Tongue (tissue), 3 donors: ENCODE measurements at places on chromosomes 13 and 19. TPM values are rescaled to one million over a fixed set of nuclear protein-coding genes. Genes with fewer than 3 reads are reported as not detected.

The C13orf42 gene
- not detected for total RNA-seq

The WDR88 gene
- total RNA-seq = not detected

The FBXO27 gene
- total RNA-seq = 1.6 TPM

The SPACA6 gene
- total RNA-seq = 6.9 TPM

The MEIOSIN gene
- total RNA-seq = not detected

The MFSD12 gene
- total RNA-seq = 20.6 TPM

The RGS9BP gene
- total RNA-seq = 7.1 TPM

The CATSPERD gene
- not detected for total RNA-seq

The THSD8 gene
- not detected for total RNA-seq

The RELB gene
- 9.5 TPM for total RNA-seq

The DLEU7 gene
- total RNA-seq = not detected

The GJB2 gene
- 21.2 TPM for total RNA-seq

The NR1H2 gene
- total RNA-seq = 53.3 TPM

The KLK12 gene
- total RNA-seq = 7.2 TPM

The ZNF93 gene
- 12.3 TPM for total RNA-seq

The SIGLEC6 gene
- not detected for total RNA-seq

The S1PR5 gene
- total RNA-seq = 2.7 TPM

GRCh38 chr13:92187378-92187989, 789.1 kb downstream of the GPC5 start:
- peak; percentile 74 for DNase-seq

- no peak for DNase-seq
These were observed 73.3 kb downstream of the SLC7A1 start for GRCh38 chr13:29522044-29522685.

DNA sequence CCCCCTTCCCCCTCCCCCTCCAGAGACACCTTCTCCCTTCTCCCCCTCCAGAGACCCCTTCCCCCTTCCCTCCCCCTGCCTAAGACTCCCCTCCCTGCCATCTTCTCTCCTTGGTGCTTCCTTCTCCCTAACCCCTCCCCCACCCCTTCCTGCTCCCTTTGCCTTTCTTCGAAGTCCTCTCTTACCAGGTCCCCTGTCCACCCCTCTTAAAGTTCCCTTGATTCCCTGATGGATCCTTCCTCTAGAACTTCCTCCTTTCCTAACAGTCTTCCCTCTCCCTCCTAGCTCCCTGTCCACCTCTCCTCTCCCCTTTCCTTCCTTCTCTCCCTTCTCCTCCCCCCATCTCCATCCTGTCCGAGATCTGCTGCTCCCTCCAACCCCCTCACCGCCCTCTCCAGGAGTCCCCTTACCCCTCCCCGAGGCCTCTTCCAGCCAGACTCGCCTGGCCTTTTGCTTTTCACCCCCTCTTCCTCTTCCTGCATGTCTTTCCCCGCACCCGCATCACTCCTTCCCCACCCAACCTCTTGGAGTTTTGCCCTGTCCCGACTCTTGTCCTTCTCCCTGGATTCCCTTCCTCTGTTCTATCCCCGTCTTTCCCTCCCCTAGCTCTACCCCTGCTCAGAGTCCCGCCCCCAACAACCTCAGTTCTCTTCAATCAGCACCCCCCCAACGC, 3.1 kb downstream of the TNFSF9 start:
- DNase-seq = no peak

GRCh38 chr13:29111446-29111845, 291.3 kb downstream of the MTUS2 start:
- no peak for DNase-seq

DNA sequence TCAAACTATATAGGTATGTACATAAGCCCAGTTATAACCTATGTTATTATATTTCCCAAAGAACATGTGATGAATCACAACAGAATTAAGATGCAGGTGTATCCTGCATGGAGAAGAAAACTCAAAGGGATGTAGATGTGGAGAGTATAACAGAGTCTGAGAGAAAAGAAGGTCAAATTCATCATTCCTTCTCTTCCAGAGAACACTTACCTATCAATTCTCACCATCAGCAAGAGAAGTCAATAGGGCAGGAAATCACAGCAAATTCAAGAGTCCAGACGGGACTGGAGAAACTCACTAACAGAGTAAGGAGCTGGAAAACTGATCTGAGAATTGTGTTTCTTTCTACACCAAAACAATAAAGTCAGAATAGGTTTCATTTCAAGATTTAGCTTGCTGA, 28.4 kb downstream of the DIAPH3 start:
- DNase-seq = no peak

GRCh38 chr13:109698779-109699178, 87.6 kb downstream of the IRS2 start:
- DNase-seq = no peak

GRCh38 chr19:39692166-39692565, 12.1 kb upstream of the LGALS14 start:
- no peak for DNase-seq

DNA sequence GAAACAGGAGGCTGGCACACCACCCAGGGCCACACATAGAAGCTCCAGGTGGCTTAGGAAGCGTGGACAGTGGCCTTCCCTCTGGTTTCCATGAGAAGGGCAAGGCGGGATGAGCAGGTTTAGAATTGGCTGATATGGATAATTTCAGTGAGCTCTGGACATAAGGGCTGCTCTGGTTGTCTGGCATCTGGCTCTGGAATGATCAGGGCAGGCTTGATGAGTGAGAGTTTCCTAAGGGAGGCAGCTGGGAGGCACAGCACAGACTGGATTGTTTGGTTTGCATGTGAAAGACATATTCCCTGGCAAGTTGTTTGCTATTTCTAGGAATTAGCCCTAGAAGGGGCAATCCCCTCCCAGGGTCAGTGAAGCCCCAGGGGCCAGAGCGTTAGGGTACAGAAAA, 129.5 kb downstream of the ATP8A2 start:
- DNase-seq = no peak

DNA sequence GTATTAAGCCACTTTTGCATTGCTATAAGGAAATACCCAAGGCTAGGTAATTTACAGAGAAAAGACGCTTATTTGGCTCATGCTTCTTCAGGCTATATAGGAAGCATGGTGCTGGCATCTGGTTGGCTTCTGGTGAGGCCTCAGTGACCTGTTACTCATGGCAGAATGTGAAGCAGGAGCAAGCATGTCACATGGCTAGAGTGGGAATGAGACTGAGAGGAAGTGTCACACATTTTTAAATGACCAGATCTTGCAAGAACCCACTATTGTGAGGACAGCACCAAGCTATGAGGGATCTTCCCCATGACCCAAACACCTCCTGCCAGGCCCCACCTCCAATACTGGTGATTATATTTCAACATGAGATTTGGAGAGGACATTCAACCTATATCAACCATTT, 25.7 kb upstream of the IGFL4 start:
- no peak for DNase-seq

GRCh38 chr13:30235216-30235615, 72.1 kb downstream of the KATNAL1 start:
- no peak for DNase-seq

GRCh38 chr19:50969413-50969760, at the start of gene KLK6:
TSS of gene KLK6 (minus strand) at chr19:50969591. CDS start at chr19:50968104, 1,487 bp downstream.
- DNase-seq = no peak

- DNase-seq = no peak
These were observed 122.8 kb downstream of the NUFIP1 start for GRCh38 chr13:44866411-44866911.

- no peak for DNase-seq
These were observed 213.0 kb downstream of the ZIC5 start for GRCh38 chr13:99758460-99759162.

DNA sequence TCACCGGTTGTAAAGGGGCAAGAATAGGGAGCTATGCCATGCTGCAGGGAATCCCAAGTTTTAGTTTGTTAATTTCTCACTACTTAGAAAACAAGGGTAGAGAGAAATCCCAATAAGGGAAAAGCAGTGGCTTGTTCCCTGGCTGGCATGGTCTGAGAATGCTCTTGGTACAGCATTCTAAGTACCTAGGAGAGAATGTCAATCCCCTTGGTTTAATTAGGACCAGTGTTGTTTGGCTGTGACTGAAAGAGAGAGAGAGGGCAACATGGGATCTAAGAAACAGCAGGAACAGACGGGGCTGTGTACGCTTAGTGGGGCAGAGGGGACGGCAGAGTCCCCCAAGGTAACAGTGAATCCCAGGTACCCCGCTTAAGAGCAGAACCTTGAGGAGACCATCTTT, 228.8 kb downstream of the PCDH9 start:
- DNase-seq = no peak

GRCh38 chr13:58879114-58879513, 1247.6 kb downstream of the PCDH17 start:
- no peak for DNase-seq

- peak; percentile 35 for DNase-seq
These were observed 515.8 kb downstream of the KLF12 start for GRCh38 chr13:73618275-73618865.

DNA sequence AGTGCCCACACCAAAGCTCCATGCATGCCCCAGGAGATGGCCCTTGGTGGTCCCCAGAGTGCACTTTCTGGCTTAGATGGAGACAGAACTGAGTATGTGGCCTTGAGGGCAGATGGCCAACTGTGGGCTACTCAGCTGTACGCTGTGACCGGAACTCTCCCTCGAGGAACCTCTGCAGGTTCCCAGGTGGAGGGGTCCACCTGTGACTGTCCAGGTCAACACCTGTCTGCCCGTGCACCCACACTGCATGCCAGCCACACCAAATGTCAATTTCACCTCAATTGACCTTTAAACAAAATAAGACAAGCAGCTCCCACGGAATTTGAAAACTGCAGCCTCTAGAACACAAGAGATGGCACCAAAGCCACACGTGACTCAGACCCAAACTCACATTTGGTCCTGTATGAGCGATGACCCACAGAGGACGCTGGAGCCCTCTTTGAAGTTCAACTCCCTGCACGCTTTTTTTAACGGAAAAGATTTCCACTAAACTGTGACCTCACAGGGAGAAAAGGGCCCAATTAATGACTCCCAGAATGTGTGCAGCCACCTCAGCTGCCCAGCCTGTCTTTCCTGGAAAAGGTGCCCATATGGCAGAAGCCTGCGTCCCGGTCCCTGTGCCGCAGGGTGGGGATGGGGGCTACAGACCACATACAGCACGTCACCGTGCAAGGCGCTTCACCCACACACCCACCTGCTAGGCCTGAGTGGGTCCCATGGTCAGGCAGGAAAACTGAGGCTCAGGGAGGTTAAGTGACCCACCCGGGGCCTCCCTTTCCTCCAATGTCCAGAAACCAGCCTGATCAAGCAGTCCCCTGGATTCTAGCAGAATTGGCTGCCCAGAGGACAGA, 47.7 kb downstream of the KLF2 start:
- DNase-seq = no peak

DNA sequence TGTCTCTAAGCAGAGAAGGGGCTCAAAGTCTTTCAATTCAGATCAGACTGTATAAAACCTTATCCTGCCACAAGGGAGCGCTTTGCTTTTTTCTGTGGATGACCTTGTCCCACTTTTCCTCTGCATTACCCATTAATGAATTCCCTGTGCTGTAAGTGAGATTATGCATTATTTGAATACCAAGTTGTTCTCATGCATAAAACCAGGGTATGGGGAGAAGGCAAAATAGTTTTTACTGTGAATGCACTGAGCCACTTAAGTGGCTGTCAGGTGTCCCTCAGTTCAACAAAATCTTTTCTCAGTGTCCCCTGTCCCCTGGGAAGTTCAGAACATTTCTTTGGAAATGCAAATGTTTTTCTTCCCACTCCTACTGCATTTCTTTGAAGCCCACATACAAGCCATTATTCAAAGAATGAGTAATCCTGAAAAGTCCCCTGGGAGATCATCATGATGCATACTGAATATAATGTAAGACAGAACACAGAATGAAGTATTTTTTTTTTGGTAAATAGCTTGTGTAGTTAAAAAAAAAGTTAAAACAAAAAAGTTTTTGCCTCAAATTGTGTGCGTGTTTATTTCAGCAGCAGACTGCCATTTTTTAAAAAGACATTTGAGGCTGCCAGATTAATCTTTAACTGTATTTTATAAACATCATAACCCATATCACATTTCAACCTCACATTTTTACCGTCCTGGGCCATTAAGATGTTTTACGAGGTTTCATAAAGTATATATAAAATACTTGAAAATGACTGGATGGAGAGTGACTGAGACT, 506.7 kb upstream of the PCDH9 start:
- peak; percentile 47 for DNase-seq

DNA sequence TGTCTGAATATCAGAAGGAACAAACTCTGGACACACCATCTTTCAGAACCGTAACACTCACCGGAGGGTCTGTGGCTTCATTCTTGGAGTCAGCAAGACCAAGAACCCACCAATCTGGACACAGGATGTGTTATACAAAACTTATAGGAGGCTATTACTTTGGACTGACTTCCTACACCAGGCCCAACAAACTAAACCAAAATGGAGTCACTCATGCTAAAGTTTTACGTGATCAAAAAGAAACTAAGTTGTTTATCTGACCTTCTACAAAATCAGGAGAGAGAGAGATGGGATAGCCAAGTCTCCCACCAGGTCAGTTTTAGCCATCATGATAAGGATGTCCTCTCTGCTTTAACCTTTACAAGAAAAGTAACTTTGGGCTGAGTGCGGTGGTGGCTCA, 3.2 kb upstream of the RAB11B start:
- DNase-seq = no peak

DNA sequence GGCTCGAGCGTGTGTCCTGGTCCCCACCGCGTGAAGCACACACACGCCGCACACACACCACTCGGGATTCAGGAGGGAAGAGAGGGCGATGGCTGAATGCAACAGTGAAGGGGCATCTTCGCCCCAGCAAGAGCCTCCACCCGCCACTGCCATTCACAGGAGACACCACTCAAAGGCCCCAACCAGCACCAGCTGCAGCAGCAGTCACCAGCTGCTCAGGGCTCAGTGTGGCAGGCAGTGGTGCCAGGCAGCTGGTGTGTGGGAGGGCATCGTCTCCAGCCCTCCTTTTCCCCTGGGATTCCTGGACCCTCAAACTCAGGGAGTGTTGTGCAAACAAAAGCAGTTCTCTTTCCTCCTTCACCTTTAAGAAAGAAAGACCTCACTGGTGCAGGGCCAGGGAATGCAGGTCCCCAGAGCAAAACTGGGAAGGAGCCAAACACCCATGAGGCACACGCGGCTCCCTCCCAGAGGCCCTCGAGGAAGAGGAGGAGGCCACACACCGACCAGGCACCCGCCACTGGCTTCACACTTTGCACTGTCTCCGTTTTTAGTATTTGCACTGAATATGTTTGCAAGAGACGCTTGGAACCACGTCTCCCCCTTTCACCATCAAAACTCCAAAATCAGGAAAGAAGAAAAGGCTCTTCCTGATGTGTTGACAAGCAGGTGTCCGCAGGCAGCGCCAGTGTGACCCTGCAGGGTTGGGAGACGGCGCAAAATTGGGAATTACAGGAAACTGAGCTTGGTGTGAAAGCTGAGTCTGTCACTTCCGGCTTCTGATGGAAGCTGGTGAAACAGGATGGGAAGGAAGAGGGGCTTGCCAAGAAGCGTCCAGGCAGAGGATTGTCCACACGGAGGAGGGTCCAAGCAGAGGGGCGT, 26.4 kb upstream of the F7 start:
- peak; percentile 94 for DNase-seq
